ENCODE measurements at places on chromosomes 12 and 14.

DNA sequence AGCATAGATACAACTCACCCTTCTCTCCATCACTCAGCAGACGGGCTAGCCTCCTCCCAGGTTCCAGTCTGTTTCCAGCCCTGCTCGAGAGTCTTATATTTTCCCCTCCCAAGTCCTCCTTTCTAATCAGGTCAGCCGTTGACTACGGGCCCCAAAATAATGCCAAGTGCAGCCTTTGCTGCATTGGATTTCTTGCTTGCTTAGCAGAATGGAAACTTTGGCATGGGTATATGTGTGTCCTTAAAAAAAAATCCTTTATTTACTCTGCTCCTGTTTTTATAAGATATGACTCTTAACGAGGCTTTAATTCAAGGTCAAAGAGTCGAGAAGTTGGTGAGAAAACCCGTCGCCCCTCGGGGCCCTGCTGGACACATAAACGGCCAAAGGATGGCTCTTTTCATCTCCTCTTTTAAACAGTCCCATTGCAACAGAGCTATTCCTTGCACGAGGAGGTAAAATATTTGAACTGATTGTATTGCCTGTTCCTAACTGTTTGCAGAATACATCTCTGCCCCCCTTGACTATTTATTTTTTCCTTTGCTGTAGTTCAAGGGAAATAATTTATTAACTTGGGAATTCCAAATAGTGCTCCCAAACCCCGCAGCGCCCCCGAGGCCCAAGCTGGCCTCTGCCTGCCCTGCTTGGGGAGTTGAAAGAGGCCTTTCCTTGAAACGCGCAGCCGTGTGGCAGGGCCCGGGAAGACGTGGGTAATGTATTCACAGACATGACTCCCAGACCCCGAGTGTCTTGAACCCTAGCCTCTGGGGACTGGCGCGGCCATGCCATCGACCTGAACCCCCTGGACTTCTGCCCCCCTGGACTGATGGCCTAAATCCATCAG, 156.5 kb upstream of the MYL2 start:
- DNase-seq = no peak

DNA sequence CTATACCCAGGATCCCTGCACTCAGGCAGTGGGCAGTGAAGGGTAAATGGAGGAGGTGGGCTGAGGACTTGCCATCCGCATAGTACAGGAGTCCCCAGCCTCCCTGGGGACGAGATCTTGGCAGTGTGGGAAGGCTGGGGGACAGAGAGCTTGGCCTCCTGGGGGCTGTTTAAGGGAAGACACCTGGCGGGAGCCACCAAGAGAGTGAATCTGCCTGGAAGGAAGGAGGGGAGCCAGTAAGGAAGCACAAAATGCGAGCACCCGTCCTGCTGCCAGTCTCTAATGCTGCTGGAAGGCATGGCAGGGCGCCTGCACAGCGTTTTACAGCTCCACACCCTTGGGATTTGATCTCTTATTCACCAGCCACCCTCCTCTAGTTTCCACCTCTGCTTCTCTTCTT, 7.4 kb upstream of the KRT2 start:
- DNase-seq = no peak

DNA sequence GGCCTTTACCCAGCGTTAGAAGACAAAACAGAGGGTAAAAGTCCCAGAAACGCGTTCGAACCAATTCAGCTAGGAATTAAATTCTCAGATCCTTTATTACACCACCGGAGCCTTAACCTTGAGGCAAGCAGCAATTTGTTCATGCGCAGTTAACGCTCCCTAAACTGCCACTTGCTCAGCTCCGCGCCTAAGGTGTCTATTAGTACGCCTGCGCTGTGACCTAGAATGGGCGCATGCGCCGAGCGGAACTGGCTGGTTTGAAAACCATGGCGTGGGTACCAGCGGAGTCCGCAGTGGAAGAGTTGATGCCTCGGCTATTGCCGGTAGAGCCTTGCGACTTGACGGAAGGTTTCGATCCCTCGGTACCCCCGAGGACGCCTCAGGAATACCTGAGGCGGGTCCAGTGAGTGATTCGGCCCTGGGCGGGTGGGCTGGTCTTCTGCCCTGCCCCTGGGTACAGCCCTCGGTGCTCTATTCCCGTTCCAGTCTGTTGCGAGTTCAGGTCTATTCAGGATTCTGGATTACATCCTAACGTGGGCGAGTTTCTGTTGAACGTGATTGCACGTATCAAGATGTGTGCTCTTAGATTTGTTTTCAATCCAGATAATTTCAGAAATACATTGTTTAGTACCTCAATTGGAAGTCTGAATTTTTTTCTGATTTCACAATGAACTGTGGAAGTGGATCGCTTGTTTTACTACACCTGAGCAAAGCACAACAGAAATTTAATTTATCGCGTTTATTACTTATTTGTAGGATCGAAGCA, at the start of gene GEMIN2:
GEMIN2 (plus strand) TSS at position 251 of the 766 bp plus-strand sequence; CDS start at position 267, 16 bp downstream.
- DNase-seq = peak; percentile 72

- DNase-seq = no peak
Observed at GRCh38 chr14:102479777-102480176, 29.8 kb downstream of the ANKRD9 start.

DNA sequence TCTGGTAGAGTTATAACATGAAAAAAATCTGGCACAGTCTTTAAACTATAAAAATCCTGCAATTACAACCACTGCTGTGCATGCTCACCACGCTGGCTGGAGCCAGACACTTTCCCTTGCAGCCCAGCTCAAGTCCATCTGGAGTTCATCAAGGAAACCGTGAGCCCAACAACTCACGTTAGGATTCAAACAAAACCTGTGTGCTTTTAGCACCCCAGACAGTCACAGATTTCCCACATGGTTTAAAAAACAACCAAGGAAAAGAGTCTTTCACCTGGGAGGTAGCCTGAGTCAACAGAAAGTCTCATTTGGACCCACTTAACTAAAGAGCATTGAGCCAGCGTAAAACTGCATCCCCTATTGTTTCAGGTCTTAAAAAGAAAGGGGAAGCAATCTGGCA, 4.7 kb downstream of the LRIG3 start:
- DNase-seq = peak; percentile 54

GRCh38 chr14:23631702-23632460, 4.3 kb upstream of the DHRS2 start:
- DNase-seq = no peak

- DNase-seq = no peak
Observed at GRCh38 chr12:51910168-51910567, 2.9 kb downstream of the ACVRL1 start.

- no peak for DNase-seq
Observed at GRCh38 chr12:120841525-120841924, 62.6 kb downstream of the SPPL3 start.

- no peak for DNase-seq
Observed at GRCh38 chr14:52304248-52304904, 9.7 kb upstream of the PTGER2 start.

- no peak for DNase-seq
Observed at GRCh38 chr14:47637753-47638152, 37.7 kb downstream of the MDGA2 start.

- no peak for DNase-seq
Observed at GRCh38 chr12:96501133-96501761, 11.9 kb downstream of the CFAP54 start.

DNA sequence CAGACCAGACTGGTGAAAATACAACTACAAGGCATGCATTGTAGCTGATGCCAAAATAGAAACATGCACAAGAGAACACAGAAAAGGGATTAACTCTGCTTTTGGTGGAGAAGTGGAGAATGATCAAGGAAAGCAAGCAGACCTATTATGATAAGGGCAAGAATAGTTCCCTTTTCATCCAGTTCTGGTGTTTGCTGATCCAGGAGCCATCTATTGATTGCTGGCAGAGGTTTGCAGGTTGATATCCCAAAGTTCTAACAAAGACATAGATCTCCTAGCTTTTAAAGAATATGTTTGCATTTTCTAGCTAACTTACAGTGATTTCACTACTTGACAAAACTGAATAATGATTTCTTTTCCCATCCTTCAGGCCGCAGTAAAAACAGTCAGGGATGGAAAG, 166.2 kb upstream of the CDKN3 start:
- no peak for DNase-seq

GRCh38 chr14:32719601-32720000, 219.1 kb upstream of the NPAS3 start:
- no peak for DNase-seq

GRCh38 chr12:3951380-3952135, 78.4 kb upstream of the PARP11 start:
- no peak for DNase-seq

- DNase-seq = no peak
Observed at GRCh38 chr14:65428691-65429090, 16.2 kb downstream of the FUT8 start.

Measured in GM04503 (cell line).